NCI-H1694 (cell line): ENCODE measurements at places on chromosomes 2 and 18.

- DNase-seq = no peak
Measured at GRCh38 chr18:9333441-9334328, 888 bp upstream of the TWSG1 start.

DNA sequence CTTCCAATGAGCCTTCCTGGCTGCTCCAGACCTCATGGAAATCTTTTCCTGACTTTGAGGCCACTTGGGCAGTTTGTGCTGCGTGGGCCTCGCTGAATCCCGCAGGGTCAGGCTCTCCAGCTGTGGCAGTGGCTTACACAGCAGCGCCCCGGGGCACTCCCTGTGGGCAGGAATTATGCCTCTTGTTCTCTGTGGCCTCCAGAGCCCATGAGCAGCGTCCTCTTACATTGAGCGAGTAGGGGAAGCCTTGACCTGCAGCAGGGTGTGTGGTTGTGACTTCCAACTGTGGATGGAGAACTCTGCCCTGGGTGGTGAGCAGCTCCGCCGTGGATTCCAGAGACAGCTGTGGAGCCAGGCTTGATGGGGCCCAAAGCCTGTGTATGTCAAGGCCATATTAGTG, 180.8 kb downstream of the GLI2 start:
- no peak for DNase-seq

GRCh38 chr2:68365087-68365486, at the start of gene PLEK:
Gene PLEK (plus strand): TSS chr2:68365282. CDS start chr2:68365352, 70 bp downstream.
- no peak for DNase-seq

DNA sequence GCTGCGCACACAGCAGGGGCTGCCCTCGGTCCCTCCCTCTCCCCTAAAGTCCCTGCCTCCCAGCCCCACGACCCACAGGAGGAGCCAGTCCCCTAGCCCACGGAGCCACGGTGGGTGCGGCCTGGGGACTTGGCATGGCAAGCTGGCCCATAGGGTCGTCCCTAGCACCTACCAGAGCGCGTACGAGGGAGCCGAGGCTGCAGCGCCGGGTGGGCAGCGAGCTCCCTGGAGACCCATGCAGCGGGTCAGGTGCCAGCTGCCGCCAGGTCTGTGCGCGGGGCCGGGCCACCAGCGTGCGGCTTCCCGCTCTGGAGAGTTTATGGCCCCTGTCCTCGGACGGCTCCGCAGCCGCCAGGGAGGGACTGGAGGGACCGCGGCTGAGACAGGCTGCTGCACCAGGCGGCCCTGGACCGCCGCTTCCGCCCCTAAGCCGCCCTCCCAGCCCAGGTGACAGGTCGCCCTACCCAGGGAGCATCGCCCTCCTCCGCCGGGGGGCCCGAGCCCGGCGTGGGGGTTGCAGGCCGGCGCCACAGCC, 273.6 kb downstream of the CCDC74A start:
- DNase-seq = no peak

GRCh38 chr2:85710687-85711577, 16.8 kb downstream of the GNLY start:
- no peak for DNase-seq

- DNase-seq = no peak
Measured at GRCh38 chr2:25548601-25549000, 124.8 kb downstream of the DTNB start.

DNA sequence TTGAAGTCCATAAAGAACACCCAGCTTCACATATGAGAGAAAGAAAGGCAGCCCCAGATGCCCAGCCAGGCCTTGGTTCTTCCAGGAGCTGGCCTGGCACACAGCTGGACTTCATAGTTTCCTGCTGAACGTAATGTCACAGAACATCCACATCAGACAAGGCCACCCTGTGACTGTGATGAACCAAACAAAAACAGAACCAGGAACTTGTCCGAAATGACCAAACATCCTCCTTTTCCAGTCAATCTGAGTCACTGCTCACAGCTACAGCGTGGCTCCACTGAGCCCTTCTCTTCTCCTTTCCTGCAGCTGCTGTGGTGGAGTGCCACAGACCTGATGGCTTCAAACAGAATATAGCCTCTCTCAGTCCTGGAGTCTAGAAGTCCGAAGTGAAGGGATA, 45.4 kb upstream of the PAPOLG start:
- no peak for DNase-seq

- DNase-seq = no peak
Measured at GRCh38 chr18:77086034-77086433, 46.5 kb downstream of the MBP start.

DNA sequence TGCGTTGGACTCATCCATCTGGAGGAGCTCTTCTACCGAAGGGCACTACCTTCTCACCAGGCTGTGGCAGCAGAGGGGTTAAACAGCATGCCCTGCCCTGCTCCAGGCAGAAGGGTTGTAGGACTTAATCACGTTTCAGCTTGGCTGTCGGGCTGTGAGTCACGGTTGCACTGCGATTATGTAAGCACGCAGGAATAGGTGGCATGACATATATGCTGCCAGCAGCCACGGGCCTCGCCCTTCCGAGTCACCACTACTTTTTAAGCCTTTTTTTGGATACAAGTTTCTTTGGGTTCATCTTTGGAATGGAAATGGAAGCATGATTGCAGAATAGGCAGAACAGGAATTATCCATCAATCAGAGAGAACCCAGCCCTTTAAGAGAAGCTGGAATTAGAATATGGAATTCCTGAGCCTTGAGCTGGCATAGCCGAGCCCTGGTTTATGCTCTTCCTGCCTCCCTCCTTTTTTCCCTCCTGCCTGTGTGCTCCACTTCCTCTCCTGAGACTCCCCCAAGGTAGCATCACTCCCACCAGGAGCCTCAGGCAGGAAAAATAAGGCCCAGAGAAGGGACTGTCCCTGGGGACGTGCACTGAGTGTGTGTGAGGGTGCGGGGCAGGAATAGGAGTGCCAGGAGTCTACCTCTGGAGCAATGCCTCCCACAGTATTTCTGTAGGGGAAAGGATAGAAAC, 86.8 kb downstream of the SEMA4F start:
- DNase-seq = no peak

- DNase-seq = no peak
Measured at GRCh38 chr2:218893349-218894150, 12.9 kb downstream of the WNT10A start.

GRCh38 chr2:200860092-200860795, 4.2 kb downstream of the CLK1 start:
- no peak for DNase-seq

- DNase-seq = no peak
Measured at GRCh38 chr2:207286106-207286505, 120.4 kb upstream of the KLF7 start.

- no peak for DNase-seq
Measured at GRCh38 chr2:23703037-23703582, 223.8 kb downstream of the ATAD2B start.

DNA sequence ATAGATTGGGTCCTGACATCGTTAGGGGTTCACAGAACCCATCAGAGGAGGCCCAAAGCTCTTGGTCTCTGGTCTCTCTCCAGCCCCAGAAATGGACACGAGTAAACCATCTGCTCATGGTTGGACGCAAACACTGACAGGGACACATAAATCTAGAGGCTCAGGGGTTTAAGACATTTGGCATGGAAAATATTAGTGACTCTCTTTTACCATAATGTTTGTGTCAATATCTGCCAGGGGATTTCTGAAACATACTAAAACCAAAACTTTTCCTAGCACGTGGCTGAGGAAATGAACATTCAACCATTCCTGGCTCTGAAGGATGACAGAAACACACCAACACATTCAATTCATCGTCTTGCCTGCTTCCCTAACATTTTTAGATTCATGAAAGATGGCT, 226.2 kb downstream of the SP3 start:
- DNase-seq = no peak

DNA sequence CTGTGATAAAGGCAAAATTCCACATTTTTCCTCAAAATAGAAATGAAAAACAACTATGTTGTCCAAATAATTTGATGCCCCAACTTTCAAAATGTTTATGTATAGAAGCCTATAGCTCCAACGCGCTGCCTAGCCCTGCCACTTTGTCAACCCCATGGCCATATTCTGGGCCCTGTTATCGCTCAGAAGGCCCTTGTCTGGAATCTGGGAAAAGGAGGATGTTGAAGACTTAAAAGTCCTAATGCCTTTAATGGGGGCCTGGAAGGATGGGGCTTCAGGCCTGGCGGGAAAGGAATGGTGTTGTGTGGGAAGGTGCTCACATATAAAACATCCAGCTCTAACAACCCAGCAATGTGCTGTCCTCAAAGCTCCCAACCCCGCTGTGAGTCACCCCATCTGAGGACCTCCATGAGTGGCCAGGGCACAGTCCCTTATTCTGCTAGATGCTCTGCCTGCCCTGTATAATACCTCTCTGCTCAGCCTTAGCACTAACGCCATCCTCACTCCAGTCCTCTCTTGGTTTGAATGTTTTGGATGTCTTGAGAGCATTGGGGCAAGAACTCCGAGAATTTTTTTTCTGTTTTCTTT, 86.0 kb downstream of the ACSL3 start:
- no peak for DNase-seq

- no peak for DNase-seq
Measured at GRCh38 chr2:98084869-98085238, 2.1 kb upstream of the VWA3B start.

DNA sequence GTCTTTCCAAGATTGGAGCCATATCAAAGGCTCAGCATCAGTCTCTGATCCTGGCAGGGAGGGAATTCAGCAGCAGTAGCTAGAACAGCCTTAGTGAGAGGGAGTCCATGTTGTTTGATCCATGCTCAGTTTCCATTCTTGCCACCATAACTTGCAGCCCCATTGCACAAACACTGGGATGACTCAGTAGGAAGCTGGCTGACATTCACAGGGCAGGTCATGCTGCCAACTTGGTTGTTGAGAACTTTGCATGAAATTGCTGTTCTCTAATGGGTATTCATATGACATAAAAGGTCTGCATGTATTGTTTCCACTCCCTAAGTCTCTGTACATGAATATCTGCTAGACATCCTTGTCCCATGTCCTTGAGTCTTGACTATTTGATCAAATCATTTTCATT, 29.9 kb upstream of the STAT4 start:
- no peak for DNase-seq

DNA sequence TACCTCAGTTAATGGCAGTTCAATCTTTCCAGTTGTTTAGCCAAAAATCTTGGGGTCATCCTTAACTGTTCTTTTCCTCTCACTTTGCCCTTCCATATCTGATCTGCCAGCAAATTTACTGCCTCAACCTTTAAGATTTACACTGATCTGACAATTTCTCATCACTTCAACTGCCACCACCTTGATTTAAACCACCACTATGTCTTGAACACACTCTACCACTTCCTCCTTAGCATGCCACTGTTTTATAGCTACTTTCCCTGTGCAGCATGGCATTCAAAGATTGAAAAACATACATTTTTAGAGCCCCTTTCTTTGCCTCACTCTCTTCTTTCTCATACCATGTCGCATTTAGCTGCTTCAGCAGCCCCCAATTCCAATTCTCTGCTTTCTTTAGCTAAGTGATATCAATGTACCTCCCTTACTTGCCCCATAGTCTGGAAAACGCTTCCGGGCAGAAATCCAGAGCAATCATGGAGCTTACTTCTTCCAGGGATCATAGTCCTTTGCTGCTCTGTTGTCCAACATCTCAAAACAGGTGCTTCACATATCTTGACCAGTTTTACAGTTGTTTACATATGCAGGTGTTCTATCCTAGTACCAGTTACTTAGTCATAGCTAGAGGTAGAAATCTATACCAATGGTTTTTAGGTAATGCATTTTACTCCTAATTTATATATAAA, 10.9 kb downstream of the PGAP1 start:
- no peak for DNase-seq

DNA sequence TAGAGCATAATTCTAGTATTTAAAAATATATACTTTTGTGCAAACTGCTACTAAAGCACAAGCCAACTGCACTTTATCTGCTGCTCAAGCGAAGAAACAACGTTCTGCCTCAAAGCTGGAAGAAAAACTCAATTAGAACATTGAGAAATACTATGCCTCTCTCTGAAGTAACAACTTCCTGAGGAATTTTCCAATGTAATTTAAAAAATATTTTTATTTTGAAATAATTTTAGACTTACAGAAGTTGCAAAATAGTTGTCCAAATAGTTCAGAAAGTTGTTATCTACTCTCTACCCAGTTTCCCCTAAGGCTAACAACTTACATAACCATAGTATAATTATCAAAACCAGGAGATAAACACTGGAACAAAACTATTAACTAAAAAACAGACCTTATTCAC, 12.3 kb upstream of the POLI start:
- no peak for DNase-seq

- no peak for DNase-seq
Measured at GRCh38 chr2:143528021-143528420, 398.8 kb downstream of the ARHGAP15 start.

DNA sequence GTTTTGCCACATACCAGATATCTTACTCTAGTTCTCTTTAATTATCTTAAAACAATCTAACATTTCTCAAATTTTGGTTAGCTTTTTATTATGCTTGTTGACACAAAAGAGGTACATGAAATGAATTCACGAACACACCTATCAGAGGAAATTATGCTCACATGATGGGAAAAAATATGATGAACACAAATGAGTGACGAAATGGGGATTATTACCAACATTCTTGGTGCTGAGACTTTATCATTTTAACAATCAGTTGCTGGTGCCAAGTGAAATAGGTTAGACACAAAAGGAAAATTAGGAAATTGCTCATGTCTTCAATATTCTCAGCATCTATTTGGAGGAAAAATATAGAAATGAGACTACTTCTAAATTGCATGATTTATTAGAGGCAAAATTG, 944.7 kb upstream of the NRXN1 start:
- DNase-seq = no peak

- DNase-seq = no peak
Measured at GRCh38 chr2:98036349-98037000, 40.7 kb upstream of the TMEM131 start.

DNA sequence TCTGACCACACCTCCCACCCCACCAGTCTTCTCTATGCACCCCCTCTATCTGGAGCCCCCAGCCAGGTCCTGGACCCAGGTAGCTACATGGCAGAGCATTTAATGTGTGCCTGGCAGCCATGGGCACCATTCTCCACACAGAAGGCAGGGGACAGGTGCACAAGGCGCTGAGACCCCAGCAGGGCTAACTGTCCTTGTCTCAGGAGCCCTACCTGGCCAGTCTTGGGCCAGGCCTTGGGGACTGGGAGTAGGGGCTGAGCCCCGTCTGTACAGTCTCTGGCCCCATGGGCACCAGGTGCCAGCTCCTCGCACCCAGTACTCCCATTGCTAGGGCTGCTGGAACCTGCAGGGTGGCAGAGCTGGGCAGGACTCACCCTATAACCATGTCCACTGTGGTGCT, 2.9 kb downstream of the GNLY start:
- no peak for DNase-seq
